ENCODE measurements at places on chromosomes 11 and 22.

DNA sequence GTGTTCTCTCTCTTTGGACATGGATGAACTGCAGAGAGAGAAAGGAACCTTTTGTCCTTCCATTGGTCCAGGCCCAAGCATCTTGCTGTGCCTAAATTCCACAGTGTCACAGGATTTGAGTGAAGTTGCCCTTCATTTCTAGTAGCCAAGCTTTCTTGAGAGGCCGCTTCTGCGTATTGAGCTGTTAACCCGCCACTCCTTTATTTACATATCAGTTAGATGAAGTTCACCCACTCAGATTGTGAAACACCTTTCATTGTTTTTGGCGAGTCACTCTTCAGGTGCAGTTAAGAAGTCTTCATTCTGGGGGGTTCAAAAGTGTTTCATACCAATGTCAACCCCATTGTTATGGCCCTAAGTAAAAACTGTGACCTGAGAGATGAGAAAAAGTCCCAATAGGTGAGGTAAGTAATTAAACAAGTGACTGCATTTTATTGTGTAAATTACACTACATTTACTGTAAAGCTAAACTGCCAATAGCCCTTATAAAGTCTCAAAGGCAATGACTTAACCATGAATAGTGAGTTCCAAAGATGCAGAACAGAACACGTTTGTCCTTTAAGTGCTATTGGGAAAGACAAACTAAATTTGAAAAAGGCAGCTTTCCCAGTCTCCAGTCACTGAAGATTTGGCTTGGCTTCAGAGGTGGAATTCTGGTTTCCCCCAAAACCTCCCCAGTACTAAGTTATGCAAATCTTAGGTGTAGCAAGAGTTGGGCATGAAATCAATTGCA is 61.0 kb downstream of the APIP start:
- DNase-seq, result no peak

- DNase-seq, result no peak
Observed at GRCh38 chr11:133903056-133903455, 53.7 kb downstream of the IGSF9B start.

GRCh38 chr11:12017865-12018453 is 9.5 kb upstream of the DKK3 start:
- DNase-seq, result no peak

DNA sequence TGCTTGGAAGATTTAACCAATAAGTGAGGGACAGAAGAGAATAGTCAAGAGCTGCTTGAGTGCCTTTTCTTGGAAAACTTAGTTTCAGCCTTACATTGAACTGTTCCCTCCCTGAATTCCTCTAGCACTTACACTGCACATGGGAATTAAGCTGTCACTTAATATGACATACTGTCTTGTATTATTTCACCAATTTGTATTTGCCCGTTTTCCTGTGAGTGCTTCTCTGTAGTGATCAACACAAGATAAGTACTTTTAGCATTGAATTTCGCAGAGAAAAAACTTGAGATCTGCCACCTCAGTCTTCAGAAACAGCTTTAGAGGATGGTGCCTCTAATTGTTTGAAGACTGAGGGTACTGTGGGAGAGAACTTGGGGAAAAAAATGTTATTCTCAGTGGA is 3.7 kb downstream of the SPCS2 start:
- DNase-seq, result no peak

- DNase-seq, result no peak
Observed at GRCh38 chr11:61332281-61332796, 566 bp downstream of the DDB1 start.

- DNase-seq, result no peak
Observed at GRCh38 chr11:110524238-110524637, 94.5 kb downstream of the FDX1 start.

DNA sequence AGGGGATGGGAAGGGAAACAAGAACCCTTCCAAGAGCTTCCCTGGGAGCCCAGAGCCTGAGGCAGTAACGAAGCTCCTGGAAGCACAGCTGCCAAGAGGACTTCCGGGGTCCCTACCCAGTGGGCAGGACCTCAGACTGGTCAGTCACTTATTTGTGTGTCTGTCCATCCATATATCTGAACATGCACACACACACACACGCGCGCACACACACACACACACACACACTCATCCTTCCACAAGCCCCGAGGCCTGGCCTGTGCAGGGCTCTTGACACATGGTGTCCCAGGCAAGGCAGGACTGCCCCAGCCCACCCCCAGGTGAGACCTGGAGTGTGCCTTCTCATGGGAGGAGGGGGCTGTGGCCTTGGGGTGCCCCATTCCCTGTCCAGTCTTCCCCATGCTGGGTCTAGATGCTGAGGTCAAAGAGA is 44.9 kb downstream of the IGLL5 start:
- DNase-seq, result no peak

All from NCI-H2029 treated with DMSO at 0.1 percent for 48 hours (cell line).